ENCODE measurements at places on chromosomes 1 and 21.
A peak's percentile ranks its signal among the peaks of the same experiment; 100 is the strongest.

DNA sequence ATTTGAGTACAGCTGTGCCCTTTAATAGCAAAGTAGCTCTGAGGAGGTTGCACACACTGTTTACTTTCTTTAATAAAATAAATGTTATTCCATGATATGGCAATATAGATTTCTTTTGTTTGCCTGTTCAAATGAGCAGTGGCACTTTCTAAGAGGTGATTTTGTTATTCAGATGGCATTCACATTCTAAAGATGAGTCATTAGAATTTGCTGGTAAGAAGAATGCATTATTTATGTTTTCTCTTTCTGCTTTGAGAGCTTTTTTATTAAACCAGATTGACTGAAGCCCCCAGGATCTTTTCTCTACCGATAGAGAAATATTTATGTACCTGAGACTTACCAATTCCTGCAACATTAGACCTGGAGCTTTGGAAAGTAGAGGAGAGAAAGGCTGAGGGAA lies 11.2 kb upstream of the LEPR start:
- H3K4me1 ChIP-seq: peaks cover 11% of the 10 kb centered on the region
- H3K27ac ChIP-seq: no peak overlapping the region
- H3K4me3 ChIP-seq: no peak overlapping the region
- no peak for DNase-seq
- no peaks in the 10 kb centered on the region for H3K36me3 ChIP-seq
- no peaks in the 10 kb centered on the region for H3K27me3 ChIP-seq

DNA sequence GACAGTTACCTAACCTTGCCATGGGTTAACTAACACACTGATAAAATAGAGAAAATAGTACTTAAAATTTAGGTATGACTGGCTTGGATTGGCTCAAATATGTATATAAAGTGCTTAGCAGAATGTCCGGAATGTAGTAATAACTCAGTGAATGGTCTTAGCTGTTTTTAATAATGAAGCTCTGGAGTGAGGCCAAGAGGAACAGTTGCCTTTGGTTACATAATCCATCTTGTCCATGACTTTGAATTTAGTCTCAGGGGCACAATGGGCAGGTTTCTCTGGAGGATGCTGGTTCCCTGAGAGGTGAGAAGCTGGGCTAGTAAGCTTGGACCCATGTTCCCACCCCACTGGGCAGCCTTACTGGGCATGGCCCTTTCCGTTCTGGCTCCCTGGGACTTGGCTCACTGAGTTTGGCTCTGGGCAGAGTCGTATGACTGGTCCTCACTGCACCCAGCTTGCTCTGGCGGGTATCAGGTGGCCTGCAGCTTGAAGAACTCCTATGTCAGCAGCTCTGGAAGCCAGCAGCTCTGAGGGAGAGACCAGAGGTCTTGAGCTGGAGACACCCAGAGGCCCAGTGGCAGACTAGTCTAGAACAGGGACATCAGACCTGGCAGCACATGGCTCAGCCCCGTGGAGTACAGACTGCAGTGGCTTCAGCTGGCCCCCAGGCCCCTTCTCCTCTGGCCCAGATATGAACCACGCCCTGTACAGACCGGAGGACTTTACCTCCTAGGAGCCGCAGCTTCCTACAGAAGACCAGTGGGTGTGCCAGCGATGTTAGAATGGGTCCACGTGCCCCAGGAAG lies 40.4 kb downstream of the TENT5C start:
- no peak overlapping the region for H3K4me3 ChIP-seq
- no peak overlapping the region for H3K27ac ChIP-seq
- H3K27me3 ChIP-seq: no peaks in the 10 kb centered on the region
- no peak for DNase-seq
- no peaks in the 10 kb centered on the region for H3K36me3 ChIP-seq
- H3K4me1 ChIP-seq: peaks cover 3% of the 10 kb centered on the region

DNA sequence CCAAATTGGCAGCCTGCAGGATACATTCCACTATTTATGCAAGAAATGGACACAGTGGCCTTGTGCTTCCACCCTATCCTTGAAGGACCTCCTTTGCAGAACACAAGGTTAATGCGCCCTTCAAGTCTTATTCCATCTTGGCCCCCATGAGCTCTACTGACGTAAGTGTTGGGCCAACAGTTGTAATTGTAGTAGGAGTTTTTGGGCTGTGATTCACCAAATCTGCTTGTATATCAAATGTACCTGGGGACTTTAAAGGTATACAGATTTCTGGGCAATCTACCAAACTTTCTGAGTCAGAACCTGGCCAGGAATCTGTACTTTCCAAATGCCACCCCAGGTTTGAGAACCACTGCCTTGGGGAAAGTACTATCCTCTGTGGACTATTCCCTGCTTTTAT lies 100.9 kb upstream of the MARK1 start:
- H3K4me3 ChIP-seq: no peak overlapping the region
- no peak for DNase-seq
- no peaks in the 10 kb centered on the region for H3K36me3 ChIP-seq
- no peaks in the 10 kb centered on the region for H3K4me1 ChIP-seq

DNA sequence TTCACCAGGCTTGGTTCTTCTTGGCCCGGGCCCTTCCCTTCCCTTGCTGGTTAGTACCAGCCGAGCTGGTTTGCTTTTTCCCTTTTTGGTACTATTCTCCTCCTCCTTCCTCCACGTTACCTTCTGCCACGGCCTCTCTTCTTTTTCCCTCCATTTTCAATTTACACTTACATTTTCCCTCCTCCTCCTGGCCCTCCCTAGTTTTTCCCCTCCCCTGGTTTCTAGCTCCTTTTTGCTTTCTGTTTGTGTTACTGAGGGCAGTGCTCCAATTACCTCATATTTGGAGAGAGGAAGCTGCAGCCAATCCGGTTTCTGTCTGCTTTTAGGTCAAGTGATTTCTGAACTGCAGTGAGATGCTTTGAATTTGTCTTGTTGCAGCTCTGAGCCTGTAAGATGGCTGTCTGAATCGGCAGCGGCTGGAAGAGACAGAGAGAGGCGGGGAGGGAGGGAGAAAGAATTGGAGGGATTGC lies 63.7 kb downstream of the MACF1 start:
- H3K4me1 ChIP-seq: peaks cover 64% of the 10 kb centered on the region

DNA sequence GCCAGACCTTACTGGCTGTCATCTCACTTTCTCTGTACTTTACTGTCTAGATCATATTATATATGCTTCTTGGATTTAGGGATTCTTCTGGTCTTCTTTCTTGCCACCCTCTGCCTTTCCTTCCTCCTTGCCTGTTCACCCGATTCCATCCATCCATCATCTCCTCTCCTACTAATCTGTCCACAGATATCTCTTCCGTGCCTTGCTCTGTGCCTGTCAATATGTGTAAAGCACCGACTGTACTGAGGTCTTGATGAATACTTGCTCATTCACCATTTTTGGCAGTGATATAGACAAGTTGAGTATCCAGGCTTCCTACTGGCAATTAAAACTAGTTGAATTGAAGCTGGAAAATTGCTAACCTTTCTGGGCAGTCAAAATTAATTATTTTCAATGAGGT lies 8.1 kb downstream of the FMN2 start:
- peaks cover 23% of the 10 kb centered on the region for H3K4me1 ChIP-seq
- peaks cover under 1% of the 10 kb centered on the region for H3K27me3 ChIP-seq
- no peak overlapping the region for H3K27ac ChIP-seq
- H3K4me3 ChIP-seq: no peak overlapping the region
- no peak for DNase-seq
- no peaks in the 10 kb centered on the region for H3K36me3 ChIP-seq

GRCh38 chr1:189962181-189962580 lies 515.5 kb downstream of the BRINP3 start:
- H3K4me3 ChIP-seq: no peak overlapping the region
- H3K36me3 ChIP-seq: no peaks in the 10 kb centered on the region
- H3K27me3 ChIP-seq: no peaks in the 10 kb centered on the region

- H3K36me3 ChIP-seq: no peaks in the 10 kb centered on the region
- DNase-seq: peak; percentile 19
- peaks cover 80% of the 10 kb centered on the region for H3K27me3 ChIP-seq
- peaks cover 49% of the 10 kb centered on the region for H3K4me1 ChIP-seq
- H3K4me3 ChIP-seq: peak overlapping the region; percentile 58
- H3K27ac ChIP-seq: no peak overlapping the region
These were observed 1.6 kb downstream of the NFIA start for GRCh38 chr1:61083807-61084440.

GRCh38 chr1:50978144-50978851 lies 8.3 kb downstream of the CDKN2C start:
- H3K36me3 ChIP-seq: no peaks in the 10 kb centered on the region
- H3K27me3 ChIP-seq: peaks cover 96% of the 10 kb centered on the region
- peak overlapping the region; percentile 65 for H3K4me3 ChIP-seq

GRCh38 chr1:235011064-235011598 lies 117.5 kb downstream of the TOMM20 start:
- H3K27me3 ChIP-seq: no peaks in the 10 kb centered on the region
- H3K36me3 ChIP-seq: no peaks in the 10 kb centered on the region
- H3K27ac ChIP-seq: no peak overlapping the region
- no peak overlapping the region for H3K4me3 ChIP-seq
- DNase-seq: no peak

- no peaks in the 10 kb centered on the region for H3K36me3 ChIP-seq
- no peak overlapping the region for H3K27ac ChIP-seq
- peaks cover 34% of the 10 kb centered on the region for H3K4me1 ChIP-seq
These were observed 62.5 kb upstream of the ESRRG start for GRCh38 chr1:216785737-216786136.

All from GM23338 (cell line).